Esophagus squamous epithelium (tissue), 5 donors: ENCODE measurements at places on chromosomes 7 and 10.

- DNase-seq: no peak
Observed at GRCh38 chr10:86960003-86960862, 1.8 kb downstream of the SNCG start.

DNA sequence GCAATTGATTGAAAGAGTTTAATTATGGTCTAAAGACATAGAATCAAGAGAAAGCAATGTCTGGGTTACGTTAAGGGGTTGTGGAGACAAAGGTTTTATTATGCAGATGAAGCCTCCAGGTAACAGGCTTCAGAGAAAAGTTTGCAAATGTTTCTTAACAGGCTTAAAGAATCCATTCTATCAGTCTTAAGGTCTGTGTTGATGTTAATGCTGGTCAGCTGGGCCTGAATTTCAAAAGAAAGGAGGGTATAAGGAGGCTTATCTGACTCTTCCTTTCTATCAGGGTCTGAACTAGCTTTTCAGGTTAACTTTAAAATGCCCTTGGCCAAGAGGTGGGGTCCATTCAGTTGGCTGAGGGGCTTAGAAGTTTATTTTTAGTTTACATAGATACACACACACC, 1004.5 kb upstream of the C7orf33 start:
- DNase-seq: no peak

- no peak for DNase-seq
Observed at GRCh38 chr7:131546583-131547141, 9.8 kb downstream of the PODXL start.

DNA sequence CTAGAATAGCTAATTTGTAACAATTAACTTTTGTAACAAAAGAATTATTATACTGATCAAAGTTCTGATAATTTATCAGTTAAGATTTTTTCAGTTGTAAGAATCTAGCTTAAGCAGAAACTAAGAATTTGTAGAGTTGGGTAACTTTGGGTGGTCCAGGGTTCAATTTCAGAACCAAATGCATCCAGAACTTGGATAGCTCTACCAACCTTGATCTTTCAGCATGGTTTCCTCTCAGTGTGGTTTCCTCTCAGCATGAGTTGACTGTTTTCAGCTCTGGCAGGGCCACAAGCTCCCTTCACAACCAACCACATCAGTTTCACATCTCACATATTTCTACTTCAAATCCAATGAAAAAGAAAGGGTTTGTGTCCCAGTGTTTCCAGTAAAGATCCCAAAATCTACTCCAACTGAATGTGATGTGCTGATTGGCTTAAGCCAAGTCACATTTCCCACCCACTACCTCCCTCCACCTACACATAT, 3.3 kb upstream of the FAS start:
- DNase-seq: no peak
